ENCODE measurements at places on chromosomes 11 and 22. TPM values are rescaled to one million over a fixed set of nuclear protein-coding genes. Genes with fewer than 3 reads are reported as not detected.

Gene FIBP
- total RNA-seq, result 51.7 TPM

Gene FREY1
- total RNA-seq, result 3.2 TPM

Gene E2F8
- total RNA-seq, result not detected

Gene IL18
- total RNA-seq, result 16.8 TPM

Gene EMID1
- total RNA-seq, result 2.3 TPM

DNA sequence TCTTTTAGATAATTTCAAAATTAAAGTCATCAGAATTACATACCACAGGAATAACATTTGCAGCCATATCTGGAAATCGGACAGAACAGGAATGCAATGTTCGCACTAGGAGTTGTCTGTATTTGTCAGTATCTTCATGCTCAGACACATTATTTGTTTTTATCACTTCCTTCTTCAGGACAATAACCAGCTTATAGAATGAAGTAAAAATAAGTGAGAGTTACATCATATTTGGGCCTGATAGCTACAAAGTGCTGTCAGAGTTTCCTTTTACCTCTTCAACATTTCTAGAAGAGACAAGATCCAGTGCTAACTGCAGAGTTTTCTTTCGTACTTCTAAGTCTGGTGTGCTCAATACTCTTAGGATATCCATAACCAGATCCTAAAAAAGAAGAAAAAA is 18.9 kb downstream of the COPB1 start:
- no peak for DNase-seq

GRCh38 chr11:10686311-10686710 is 7.2 kb downstream of the IRAG1 start:
- no peak for DNase-seq

DNA sequence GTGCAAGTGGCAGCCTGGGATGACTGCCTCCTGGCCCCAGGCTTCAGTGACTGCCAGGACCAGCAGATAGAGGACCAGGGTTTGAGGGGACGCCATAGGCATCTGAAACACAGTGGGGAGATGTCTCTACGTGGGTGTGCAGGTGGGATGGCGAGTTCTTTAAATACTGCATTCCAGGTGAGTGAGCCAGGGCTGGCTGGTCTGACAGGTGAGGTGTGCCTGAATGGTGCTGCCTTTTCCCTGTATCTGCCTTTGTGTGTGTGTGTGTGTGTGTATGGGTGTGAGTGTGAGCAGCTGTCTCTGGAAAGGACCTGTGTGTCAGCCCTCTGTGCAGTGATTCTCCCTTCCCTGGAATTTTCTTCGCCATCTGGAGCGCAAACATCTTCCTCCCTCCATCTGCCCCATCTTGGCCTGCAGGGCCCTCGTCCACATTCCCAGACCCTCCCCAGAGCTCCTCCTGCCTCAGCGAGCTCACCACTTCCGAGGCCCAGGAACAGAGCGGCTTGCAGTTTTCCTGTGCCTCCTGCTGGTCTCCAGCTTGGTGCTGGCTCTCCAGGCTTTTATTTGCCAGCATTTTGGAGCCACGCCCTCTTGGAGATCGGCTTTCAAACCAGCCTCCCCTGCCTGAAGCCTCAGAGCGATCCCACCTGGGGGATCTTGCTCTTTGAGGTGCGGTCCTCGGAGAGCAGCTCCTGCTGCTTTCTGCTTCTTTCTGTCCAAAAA is at the start of gene GPHA2:
TSS of gene GPHA2 (minus strand) at position 535 of the 723 bp plus-strand sequence. CDS start at position 102, 433 bp downstream.
- DNase-seq, result no peak

DNA sequence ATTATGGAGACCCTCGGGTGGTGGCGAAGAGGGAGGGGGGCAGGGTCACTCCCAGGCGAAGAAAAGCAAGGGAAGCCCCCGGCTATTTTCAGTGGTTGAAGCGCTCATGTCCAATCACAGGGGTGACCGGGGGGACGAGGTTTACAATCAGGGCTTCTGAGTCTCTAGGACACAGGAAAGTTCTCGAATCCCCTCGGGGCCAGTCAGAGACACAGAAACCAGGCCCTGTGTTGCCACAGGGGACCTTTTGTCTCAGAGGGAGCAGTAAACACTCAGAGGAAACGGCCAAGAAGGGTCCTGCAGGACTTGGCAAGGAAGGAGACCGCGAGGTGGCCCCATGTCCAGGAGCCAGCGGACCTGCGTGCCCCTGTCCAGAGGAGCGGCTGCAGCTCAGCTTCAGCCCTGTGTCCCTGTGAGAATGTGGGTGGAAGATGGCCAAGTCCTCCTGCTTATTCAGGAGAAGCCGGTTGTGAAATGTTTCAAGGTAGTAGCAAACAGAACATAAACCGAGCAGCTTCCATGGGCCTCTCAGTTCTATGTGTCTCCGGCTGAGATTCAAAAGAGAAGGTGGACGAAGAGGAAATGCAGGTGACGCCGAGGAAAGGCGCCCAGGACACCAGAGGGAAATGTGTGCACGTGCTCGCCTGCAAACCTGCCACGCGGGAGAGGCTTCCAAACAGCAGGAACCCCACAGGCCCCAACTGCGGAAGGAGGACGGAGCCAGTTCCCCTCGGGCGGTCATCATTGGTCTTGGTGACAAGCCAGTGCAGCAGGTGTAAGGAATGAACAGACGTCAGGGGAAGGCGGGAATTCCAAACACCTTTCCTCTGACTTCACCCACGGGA is 357.6 kb downstream of the BRD1 start:
- DNase-seq, result no peak

DNA sequence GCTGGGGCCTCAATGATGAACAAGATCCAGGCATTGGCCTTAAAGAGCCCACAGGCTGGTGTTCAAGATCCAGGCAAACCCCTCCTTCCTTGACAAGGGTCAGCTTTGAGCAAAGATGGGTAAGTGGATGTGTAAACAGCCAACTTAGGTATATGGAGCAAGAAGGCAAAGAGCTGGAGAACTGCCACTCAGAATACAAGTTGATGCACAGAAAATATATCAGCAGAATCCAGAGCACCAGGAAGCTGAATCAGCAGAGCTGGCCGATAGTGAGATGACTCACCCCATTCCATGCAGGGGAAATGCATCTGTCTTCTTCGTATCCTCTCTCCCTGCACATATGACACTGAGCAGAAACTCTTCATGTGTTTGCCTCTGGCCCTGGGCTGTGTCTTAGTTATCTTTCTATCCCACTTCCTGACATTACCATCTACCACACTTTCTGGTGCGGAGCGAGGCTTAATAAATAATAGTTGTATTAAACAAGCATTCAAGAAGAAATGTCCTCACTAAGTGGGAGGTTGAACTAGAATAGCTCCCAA is 57.8 kb downstream of the ENDOD1 start:
- no peak for DNase-seq

DNA sequence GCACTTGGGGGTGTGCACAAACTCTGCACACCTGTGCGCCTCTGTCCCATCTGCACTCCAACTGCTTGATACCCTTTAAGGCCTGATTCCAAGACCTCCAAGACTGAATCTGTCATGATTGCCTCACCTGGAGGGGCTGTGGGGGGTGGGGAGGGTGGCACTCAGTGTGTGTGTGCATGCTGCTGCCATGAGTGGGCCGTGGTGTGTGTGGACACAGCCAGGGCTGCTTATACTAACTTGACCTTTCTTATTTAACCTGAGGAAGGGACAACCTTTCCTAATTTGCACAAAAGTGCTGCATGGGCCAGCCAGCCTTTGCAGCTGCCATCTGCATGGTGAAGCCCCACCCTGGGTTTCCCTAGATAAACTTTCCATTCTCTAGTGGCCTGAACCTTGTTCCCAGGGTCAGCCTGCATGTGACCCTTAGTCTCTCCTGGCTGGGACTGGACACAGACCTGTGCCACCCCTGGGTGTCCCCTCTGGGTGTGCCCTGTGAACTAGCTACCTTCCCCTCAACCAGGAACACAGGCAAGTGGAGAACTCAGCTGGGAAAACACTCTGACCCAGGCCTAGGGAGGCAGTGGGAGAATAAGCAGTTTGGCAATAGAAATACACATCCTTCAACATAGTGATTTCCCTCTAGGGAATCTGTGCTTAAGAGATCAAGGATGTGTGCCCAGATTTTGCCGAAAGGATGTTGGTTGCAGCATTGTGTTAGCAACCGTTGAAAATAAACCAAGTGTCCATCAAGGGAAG is 45.4 kb upstream of the DKK3 start:
- DNase-seq, result no peak

DNA sequence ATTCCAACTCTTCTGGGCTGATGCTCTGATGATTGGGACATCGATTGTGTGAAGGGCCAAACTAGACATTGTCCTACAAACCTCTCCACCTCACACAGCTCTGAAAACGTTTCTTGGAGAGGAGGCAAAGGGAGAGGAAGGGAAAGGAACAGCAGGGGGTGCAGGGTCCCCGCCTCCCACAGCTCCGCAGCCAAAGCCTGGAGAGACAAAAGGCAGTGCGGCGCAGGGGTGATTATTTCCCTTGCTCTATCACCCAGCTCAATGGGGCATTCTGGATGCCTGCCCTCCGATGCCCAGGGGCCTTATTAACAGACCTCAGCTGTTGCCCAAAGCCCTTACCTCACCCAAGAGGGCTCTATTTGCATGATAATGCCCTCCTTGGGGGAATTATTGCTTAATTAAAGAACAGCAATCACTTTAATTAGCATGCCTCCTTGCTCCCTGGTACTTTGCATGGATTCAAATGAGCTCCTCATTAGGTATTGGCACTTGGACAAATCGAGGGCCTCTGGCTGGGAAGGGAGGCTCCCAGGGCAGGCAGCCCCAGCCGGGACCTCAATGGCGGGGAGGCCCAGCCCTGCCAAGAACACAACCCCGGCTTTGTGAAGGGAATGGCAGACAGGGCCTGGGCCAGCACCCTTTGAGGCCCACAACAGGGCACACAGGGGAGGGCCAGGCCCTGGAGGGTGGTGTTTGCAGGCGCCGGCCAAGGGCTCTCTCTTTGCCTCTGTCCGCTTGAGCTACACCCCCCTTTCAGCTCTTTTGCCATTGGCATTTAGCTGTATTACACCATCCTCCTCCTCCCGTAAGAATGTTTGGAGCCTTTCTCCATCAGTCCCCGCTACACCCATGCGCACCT is 19.8 kb upstream of the CDON start:
- DNase-seq, result no peak

DNA sequence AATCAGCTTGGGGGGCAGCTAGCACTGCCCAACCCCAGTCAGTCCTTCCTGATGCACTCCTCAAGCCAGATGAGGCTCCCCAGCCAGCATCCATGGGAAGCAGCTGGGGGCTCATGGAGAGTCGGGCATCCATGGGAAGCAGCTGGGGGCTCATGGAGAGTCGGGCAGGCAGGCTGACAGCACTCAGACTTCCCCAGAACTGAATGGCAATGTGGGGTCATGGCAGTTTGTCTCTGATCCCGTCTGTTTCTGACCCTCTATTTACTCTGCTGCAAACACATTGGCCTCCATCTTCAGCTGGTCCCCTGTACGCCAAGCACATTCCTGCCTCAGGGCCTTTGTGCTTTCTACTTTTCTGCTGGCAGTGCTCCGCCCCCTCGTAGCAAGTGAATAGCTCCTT is 314.8 kb downstream of the NTM start:
- DNase-seq, result no peak

GRCh38 chr11:64848214-64848825 is 3.9 kb upstream of the CDC42BPG start:
- DNase-seq, result no peak

DNA sequence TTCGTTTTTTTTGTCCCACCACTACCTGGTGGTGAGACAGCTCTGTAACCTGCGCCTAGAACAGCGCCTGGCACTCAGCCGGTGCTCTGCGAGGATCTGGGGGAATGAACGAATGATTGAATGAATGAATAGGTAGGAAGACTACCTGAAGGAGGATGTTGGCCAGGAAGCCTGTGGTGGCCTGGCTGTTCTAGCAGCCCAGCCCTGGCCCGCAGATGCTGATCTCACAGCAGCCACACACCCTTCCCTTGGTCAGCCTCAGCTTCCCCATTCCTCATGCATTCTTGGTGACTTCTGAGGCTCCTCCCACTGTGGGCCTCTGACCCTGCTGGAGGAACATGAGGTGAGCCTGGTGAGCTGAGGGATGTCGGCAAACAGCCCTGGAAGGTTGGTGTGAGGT is 3.7 kb downstream of the TRPM5 start:
- DNase-seq, result no peak

Data from breast epithelium (tissue), 4 donors.